Ascending aorta (tissue), 2 donors: ENCODE measurements at places on chromosomes 11 and 22.

GRCh38 chr22:33864723-33865130, 55.5 kb downstream of the LARGE1 start:
- H3K27ac ChIP-seq = peak overlapping the region; percentile 43
- H3K27me3 ChIP-seq = no peaks in the 10 kb centered on the region
- DNase-seq = no peak
- H3K36me3 ChIP-seq = no peaks in the 10 kb centered on the region
- no peak overlapping the region for H3K4me3 ChIP-seq

- no peak overlapping the region for H3K4me3 ChIP-seq
- no peaks in the 10 kb centered on the region for H3K4me1 ChIP-seq
- DNase-seq = no peak
- no peaks in the 10 kb centered on the region for H3K27me3 ChIP-seq
Measured at GRCh38 chr22:46620588-46621242, 529 bp downstream of the GRAMD4 start.

GRCh38 chr11:106717222-106717621, 301.1 kb downstream of the GUCY1A2 start:
- no peak for DNase-seq
- no peak overlapping the region for H3K27ac ChIP-seq
- no peak overlapping the region for H3K4me3 ChIP-seq
- H3K27me3 ChIP-seq = no peaks in the 10 kb centered on the region
- H3K36me3 ChIP-seq = no peaks in the 10 kb centered on the region
- H3K4me1 ChIP-seq = no peaks in the 10 kb centered on the region

DNA sequence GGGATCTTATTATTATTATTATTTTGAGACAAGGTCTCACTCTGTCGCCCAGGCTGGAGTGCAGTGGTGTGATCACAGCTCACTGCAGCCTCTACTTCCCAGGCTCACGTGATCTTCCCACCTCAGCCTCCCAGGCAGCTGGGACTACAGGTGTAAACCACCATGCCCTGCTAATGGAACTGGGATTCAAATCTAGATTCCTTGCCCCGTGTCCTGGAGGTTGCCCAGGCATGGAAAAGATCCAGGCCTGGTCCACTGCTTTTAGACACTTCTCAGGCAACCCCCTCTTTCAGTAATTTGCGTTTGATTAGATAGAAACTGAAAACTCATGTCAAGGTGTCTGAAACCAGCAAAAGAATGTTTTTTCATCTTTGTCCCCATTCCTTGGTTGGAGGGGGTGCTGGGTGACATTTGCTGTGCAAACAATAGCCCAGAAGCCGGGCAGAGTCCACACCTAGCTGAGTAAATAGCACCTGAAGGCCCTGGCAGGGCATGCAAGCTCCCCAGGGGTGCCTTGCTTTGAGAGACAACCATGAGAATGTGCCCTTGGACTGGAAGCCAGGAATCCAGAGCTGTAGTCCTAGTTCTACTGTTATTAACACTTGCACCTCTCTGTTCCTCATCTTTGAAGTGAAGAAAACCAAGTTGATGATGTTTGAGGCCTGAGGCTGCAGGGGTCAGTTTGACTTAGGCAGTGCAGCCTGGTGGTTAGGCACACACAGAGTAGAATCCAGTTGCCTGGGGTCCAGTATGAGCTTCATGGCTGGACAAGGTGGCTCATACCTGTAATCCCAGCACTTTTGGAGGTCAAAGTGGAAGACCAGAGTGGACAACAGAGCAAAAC, 19.1 kb upstream of the XBP1 start:
- H3K36me3 ChIP-seq = no peaks in the 10 kb centered on the region
- H3K27ac ChIP-seq = peak overlapping the region; percentile 60
- peaks cover 8% of the 10 kb centered on the region for H3K4me1 ChIP-seq
- no peak overlapping the region for H3K4me3 ChIP-seq

DNA sequence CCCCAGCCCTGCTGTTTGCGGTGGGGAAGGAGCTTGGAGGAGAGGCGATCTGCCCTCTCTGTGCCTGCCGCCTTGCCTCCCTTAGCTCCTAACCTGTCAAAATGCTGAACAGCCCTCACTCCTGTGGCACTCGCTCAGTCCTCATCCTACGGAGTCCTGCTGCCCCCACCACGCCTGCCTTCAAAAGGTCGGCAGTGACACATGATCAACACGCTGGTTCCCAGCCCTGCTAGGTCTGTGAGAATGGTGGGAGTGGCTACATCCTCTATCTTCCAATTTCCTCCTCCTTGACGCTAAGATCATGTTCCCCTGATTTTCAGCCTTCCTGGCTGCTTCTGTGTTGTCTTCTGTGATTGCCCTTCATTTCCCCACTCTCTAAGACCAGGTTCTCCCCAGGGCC, 120.2 kb upstream of the TBCEL start:
- no peaks in the 10 kb centered on the region for H3K4me1 ChIP-seq
- H3K36me3 ChIP-seq = no peaks in the 10 kb centered on the region
- no peak overlapping the region for H3K4me3 ChIP-seq
- H3K27me3 ChIP-seq = no peaks in the 10 kb centered on the region

DNA sequence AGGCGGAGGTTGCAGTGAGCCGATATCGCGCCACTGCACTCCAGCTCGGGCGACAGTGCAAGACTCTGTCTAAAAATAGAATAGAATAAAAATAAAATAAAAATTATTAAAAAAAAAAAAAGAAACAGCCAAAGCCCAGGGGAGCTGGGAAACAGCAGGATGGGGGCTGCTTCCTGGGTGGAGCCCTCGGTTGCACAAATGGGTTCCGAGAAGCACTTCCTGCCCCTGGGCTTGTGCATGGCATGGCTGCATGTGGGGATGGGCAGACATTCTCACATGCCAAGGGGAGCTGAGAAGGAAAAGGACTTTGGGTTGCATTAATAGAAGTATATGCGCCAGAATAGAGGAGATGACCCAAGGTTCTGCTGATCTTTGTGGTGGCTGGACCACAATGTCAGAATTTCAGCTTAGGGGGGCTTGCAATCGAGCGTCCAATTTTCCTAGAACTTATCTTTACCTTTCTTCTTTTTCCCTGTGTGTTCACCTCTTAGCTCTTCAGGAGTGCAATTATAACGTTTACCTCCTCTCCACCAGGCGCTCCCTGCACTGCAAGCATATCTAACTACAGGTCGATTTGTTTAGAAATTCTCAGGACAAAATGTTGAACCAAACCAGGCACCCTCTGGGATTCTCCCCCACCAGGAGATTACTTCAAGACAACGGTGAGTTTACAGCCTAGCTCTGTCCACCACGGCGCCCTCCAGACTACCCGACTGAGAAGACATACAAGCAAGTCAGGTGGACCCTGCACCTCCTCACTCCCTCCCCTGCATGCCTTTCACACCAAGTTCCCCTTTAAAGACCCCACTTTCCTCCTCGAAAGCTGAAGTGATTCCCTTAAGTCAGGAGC, 53.2 kb downstream of the SHISAL1 start:
- no peak for DNase-seq
- H3K4me1 ChIP-seq = no peaks in the 10 kb centered on the region
- no peak overlapping the region for H3K4me3 ChIP-seq
- H3K36me3 ChIP-seq = no peaks in the 10 kb centered on the region

GRCh38 chr11:37422511-37422910, 824.5 kb upstream of the RAG2 start:
- H3K27ac ChIP-seq = no peak overlapping the region
- no peaks in the 10 kb centered on the region for H3K36me3 ChIP-seq
- no peak overlapping the region for H3K4me3 ChIP-seq
- H3K4me1 ChIP-seq = no peaks in the 10 kb centered on the region
- no peak for DNase-seq

DNA sequence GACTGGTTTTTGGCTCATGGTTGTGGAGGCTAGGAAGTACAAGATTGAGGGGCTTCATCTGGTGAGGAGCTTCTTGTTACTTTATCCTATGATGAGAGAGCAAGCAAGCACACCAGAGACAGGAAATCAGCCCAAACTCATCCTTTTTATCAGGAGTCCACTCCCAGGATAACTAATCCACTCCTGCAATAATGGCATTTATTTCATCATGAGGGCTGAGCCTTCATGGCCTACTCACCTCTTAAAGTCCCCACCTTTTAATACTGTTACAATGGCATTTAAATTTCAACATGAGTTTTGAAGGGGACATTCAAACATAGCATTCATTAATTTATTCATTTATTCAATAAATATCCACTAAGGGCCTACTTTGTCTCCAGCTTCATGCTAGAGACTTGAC, 60.9 kb downstream of the PARVA start:
- no peak overlapping the region for H3K4me3 ChIP-seq
- H3K27me3 ChIP-seq = no peaks in the 10 kb centered on the region
- peaks cover 12% of the 10 kb centered on the region for H3K4me1 ChIP-seq
- H3K36me3 ChIP-seq = no peaks in the 10 kb centered on the region

DNA sequence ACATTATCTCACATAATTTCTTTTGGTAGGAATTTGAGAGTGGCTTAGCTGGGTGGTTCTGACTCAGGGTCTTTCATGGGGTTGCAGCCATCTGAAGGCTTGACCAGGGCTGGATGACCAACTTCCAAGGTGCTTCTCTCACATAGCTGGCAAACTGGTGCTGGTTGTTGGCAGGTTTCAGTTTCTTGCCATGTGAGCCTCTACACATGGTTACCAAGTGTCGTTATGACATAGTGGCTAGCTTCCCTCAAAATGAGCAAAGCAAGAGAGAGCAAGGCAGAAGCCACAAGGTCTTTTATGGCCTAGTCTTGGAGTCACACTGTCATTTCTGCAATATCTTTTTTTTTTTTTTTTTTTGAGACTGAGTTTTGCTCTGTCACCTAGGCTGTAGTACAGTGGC, 4.2 kb upstream of the TFIP11 start:
- no peak for DNase-seq
- H3K36me3 ChIP-seq = no peaks in the 10 kb centered on the region
- H3K4me3 ChIP-seq = no peak overlapping the region
- H3K27ac ChIP-seq = no peak overlapping the region

- no peak overlapping the region for H3K27ac ChIP-seq
- H3K4me1 ChIP-seq = no peaks in the 10 kb centered on the region
- H3K27me3 ChIP-seq = no peaks in the 10 kb centered on the region
- H3K36me3 ChIP-seq = peaks cover 7% of the 10 kb centered on the region
Measured at GRCh38 chr11:121576531-121576930, 123.8 kb upstream of the SORL1-AS1 start.

DNA sequence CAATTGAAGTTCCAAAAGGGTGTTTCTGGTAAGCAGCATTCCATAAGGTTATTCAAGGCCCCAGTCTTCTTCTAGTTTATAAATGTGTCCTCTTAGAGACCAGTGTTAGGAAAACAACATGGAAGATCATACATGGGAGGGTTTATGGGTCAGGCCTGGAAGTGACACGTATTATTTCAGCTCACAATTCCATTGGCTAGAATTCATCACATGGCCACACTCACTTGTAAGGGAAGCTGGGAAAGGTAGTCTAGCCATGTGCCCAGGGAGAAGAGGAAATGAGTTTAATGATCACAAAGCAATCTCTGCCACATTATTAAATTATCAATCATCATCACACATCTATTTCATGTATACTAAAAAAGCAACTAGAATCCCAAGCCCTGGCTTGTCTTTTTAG, 181.7 kb upstream of the TBCEL start:
- no peaks in the 10 kb centered on the region for H3K36me3 ChIP-seq
- DNase-seq = no peak
- no peak overlapping the region for H3K4me3 ChIP-seq
- H3K27ac ChIP-seq = no peak overlapping the region
- H3K4me1 ChIP-seq = no peaks in the 10 kb centered on the region
- no peaks in the 10 kb centered on the region for H3K27me3 ChIP-seq

DNA sequence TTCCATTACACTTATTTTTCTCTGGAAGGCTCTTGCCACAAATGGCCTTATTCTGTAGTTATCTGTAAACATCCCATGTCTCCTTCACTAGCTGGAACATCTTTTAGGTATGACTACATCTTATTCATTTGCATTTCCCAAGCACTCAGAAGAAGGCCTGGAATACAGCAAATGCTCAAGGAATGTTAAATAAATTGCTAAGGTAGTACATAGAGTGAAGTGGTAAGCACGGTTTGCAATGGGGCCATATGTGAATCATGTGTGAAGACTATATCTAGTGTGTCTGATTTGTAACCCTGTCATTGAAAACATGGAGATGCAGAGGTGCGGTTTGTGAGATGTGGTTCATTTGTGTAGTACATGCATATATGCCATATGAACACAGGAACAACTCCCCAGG, 33.5 kb downstream of the GDPD4 start:
- H3K27me3 ChIP-seq = no peaks in the 10 kb centered on the region
- H3K36me3 ChIP-seq = no peaks in the 10 kb centered on the region
- DNase-seq = no peak
- no peak overlapping the region for H3K27ac ChIP-seq
- no peaks in the 10 kb centered on the region for H3K4me1 ChIP-seq
- no peak overlapping the region for H3K4me3 ChIP-seq

GRCh38 chr22:25070956-25071355, 118.4 kb downstream of the KIAA1671 start:
- H3K27me3 ChIP-seq = no peaks in the 10 kb centered on the region
- H3K36me3 ChIP-seq = no peaks in the 10 kb centered on the region
- no peak for DNase-seq
- H3K27ac ChIP-seq = peak overlapping the region; percentile 96

GRCh38 chr11:19995145-19995544, 165.1 kb downstream of the DBX1 start:
- H3K27me3 ChIP-seq = no peaks in the 10 kb centered on the region
- H3K27ac ChIP-seq = peak overlapping the region; percentile 21
- peaks cover 3% of the 10 kb centered on the region for H3K4me1 ChIP-seq
- DNase-seq = no peak

- H3K4me1 ChIP-seq = no peaks in the 10 kb centered on the region
- no peak for DNase-seq
- no peak overlapping the region for H3K27ac ChIP-seq
- no peaks in the 10 kb centered on the region for H3K36me3 ChIP-seq
- H3K27me3 ChIP-seq = no peaks in the 10 kb centered on the region
- no peak overlapping the region for H3K4me3 ChIP-seq
Measured at GRCh38 chr11:80163011-80163410, 722.2 kb upstream of the TENM4 start.

DNA sequence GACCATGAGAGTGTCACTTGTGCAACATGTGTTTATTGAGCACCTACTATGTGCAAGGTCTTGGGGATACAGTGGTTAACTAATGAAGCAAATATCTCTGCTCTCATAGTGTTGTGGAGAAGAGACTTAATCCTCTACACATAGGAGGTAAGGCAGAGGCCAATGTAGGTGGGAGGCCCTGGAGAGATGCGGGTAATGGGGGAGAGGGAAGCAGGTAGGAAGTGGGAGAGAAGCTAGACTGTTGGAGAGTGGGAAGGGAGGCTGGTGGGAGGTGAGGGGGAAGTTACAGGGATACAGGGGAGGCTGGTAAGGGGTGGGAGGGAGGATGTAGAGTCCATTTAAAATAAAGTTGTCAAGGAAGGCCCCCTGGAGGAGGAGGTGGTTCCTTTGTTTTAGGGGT, 240.0 kb downstream of the MIAT start:
- H3K4me1 ChIP-seq = peaks cover 18% of the 10 kb centered on the region
- no peak overlapping the region for H3K4me3 ChIP-seq
- H3K27ac ChIP-seq = no peak overlapping the region
- DNase-seq = no peak
- H3K36me3 ChIP-seq = no peaks in the 10 kb centered on the region

- H3K27ac ChIP-seq = no peak overlapping the region
- H3K27me3 ChIP-seq = no peaks in the 10 kb centered on the region
Measured at GRCh38 chr11:124902616-124903015, 5.0 kb upstream of the ROBO4 start.

GRCh38 chr11:62535802-62536201, 10.8 kb downstream of the AHNAK start:
- peak overlapping the region; percentile 65 for H3K27ac ChIP-seq
- DNase-seq = no peak
- H3K4me3 ChIP-seq = no peak overlapping the region
- H3K27me3 ChIP-seq = no peaks in the 10 kb centered on the region
- peaks cover 36% of the 10 kb centered on the region for H3K4me1 ChIP-seq
- H3K36me3 ChIP-seq = peaks cover 57% of the 10 kb centered on the region
